Tongue (tissue), 3 donors: ENCODE measurements at places on chromosomes 12 and 14. TPM values are rescaled to one million over a fixed set of nuclear protein-coding genes. Genes with fewer than 3 reads are reported as not detected.

Gene CEBPE
- not detected for total RNA-seq

Gene MGP
- 97.7 TPM for total RNA-seq

Gene ZC2HC1C
- 0.62 TPM for total RNA-seq

- peak; percentile 56 for DNase-seq
These were observed 34.9 kb upstream of the CERS5 start for GRCh38 chr12:50201987-50202521.

GRCh38 chr12:4268329-4269181, 5.0 kb upstream of the CCND2 start:
- peak; percentile 71 for DNase-seq

DNA sequence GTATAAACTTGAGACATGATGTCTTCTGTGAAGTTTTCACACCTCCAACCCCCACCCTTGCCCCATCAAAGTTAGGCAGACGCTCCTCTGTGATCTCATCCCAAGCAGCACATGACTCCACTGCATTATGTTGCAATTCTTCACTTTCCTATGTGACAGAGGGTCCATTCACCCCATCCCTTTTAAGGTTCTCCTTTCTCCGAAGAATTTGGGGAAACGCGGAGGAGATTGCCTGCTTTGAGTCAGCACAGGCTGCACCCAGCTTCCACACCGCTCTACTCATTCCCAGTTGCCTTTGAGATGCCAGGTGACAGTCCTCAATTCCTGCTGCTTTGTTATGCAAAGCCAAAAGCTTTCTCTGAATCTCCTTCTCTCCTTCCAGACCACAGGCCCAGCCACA, 61.8 kb downstream of the PHLDA1 start:
- no peak for DNase-seq
